ENCODE measurements at places on chromosomes 6 and 20. TPM values are rescaled to one million over a fixed set of nuclear protein-coding genes. Genes with fewer than 3 reads are reported as not detected.

Gene DYNLT2
- 2.4 TPM for total RNA-seq

Gene ZSCAN23
- total RNA-seq, result 2.9 TPM

Gene BTNL2
- not detected for total RNA-seq

Gene LATS1
- 23.5 TPM for total RNA-seq

Gene MLN
- total RNA-seq, result not detected

Gene THBD
- not detected for total RNA-seq

Gene CSE1L
- total RNA-seq, result 126 TPM

Gene RBL1
- 39.5 TPM for total RNA-seq

Gene METTL24
- not detected for total RNA-seq

Gene CPNE5
- total RNA-seq, result 1.3 TPM

Gene GHRH
- not detected for total RNA-seq

Gene RGS17
- not detected for total RNA-seq

Gene HEY2
- not detected for total RNA-seq

Gene ULBP2
- total RNA-seq, result 0.32 TPM

Gene ACAT2
- 55.0 TPM for total RNA-seq

Gene SYCP2
- 1.5 TPM for total RNA-seq

Gene MAS1
- total RNA-seq, result not detected

All from activated CD4-positive, alpha-beta T cell treated with anti-CD3 and anti-CD28 coated beads for 36 hours (primary cell).